ENCODE measurements at places on chromosomes 4 and X. TPM values are rescaled to one million over a fixed set of nuclear protein-coding genes. Genes with fewer than 3 reads are reported as not detected.

GRCh38 chr4:16573206-16573605 is 325.2 kb downstream of the LDB2 start:
- DNase-seq = peak; percentile 83

CFAP299 gene
- not detected for total RNA-seq

DNA sequence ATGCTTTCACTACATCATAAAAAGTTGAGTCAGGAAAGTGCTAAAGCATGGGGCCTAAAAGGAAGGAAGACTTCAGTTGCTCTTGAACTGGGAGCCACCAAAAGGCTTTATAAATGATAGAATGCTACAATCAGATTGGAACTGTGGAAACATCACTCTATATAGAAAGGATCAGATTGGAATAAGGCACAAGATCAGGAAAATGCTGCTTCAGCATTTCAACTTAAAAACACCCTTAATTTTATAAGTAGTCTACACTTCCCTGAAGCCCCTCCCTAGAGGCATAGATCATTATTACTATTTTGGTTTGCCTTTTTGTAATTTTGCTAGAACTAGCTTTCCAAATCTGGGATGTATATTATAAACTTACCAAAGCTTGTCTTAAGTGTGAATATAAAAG is 170.7 kb downstream of the FANCB start:
- DNase-seq = no peak

USP51 gene
- 1.1 TPM for total RNA-seq

- no peak for DNase-seq
Measured at GRCh38 chr4:187558391-187558790, 437.2 kb upstream of the ZFP42 start.

DNA sequence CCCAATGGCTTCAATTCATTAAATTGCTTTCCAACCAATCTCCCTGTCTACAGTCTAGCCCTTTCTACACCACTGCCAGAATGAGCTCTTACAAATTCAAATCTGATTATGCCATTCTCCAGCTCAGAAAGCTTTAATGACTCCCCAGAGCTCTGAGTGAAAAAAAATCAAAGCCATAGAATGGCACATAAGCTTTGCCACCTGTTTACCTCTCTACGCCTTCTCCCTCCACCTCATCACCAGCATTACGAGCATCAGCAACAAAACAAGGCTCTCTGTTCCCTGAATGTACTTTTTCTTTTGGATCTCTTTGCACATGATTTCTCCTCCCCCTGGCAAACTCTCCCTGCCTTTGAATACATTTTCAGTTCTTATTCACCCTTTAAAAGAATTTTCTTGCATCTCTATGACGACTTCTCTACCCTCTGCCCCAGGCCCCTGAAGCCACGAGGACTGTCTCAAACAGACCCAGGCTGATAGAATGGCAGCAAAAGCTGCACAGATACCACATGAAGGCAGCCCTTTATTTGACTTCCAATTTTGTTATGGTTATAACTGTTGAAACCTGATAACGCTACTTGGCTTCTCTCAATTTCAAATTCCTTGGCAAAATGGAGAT is 516.0 kb downstream of the PCDH7 start:
- no peak for DNase-seq

DNA sequence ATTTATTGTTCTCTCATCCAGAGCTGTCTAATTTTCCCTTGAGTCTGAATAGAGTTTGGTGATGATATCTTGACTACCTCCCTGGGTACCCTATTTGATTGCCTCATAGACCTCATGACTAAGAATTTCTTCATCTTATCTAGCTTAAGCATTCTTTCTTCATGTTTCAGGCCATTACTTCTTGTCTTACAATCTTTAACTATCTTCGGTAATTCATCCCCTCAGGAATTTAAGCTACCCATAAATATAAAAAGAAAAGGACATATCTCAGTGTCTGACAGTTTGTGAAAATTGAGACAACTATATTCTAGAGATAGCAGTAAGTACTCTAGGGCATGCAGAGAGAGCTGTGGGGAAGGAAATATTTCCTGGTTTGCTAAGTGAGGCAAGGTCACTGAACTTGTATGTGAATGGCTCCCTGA is 466.1 kb upstream of the GRID2 start:
- peak; percentile 4 for DNase-seq

- peak; percentile 17 for DNase-seq
Measured at GRCh38 chr4:16082426-16083240, 1.2 kb downstream of the PROM1 start.

DNA sequence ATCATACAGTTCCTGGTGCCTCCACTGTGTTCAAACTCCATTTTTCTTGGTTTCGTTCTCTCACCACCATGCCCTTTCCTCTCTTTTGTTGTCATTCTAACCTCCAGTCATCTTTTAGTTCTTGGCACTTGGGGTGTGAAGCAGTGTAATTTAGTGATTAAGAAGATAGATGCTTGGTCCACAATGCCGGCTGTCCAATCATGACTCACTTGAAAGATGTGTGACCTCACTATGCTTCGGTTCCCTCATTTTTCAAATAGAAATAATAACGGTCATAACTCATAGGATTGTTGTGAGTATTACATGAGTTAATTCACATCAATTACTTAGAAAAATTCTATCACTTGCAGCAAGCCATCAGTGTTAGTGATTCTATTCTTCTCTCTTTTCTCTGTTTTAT is 327.8 kb downstream of the ADGRL3 start:
- DNase-seq = no peak

GRCh38 chrX:15245896-15246295 is 24.0 kb downstream of the ASB9 start:
- no peak for DNase-seq

TAF9B gene
- 107 TPM for total RNA-seq

GRCh38 chr4:2663275-2663674 is 92.9 kb downstream of the TNIP2 start:
- DNase-seq = no peak

- DNase-seq = peak; percentile 16
Measured at GRCh38 chr4:99059550-99059949, 29.0 kb downstream of the ADH5 start.

GRCh38 chr4:167101035-167101434 is 133.3 kb downstream of the SPOCK3 start:
- no peak for DNase-seq

GRCh38 chr4:153513596-153513995 is 47.4 kb downstream of the TMEM131L start:
- peak; percentile 61 for DNase-seq

F9 gene
- not detected for total RNA-seq

GRCh38 chr4:146245246-146245645 is 30.9 kb downstream of the REELD1 start:
- DNase-seq = peak; percentile 18

DNA sequence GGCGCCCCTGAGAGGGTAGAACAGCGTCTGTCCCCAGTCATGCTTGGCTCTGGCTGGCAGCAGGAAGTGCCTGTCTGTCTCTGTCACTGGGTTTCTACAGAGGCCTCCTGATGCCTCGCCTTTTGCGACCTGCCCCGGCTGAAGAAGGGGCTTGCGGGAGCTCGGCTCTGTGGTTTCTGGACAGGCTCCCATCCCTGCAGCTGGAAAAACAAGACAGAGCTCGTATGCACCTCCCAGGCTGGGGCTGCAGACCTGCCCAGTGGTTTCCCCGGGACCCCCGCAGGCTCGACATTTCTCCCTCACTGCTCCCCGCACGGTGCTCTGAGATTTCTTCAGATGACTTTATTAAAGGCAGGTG is 57.0 kb upstream of the SORCS2 start:
- peak; percentile 15 for DNase-seq

DNA sequence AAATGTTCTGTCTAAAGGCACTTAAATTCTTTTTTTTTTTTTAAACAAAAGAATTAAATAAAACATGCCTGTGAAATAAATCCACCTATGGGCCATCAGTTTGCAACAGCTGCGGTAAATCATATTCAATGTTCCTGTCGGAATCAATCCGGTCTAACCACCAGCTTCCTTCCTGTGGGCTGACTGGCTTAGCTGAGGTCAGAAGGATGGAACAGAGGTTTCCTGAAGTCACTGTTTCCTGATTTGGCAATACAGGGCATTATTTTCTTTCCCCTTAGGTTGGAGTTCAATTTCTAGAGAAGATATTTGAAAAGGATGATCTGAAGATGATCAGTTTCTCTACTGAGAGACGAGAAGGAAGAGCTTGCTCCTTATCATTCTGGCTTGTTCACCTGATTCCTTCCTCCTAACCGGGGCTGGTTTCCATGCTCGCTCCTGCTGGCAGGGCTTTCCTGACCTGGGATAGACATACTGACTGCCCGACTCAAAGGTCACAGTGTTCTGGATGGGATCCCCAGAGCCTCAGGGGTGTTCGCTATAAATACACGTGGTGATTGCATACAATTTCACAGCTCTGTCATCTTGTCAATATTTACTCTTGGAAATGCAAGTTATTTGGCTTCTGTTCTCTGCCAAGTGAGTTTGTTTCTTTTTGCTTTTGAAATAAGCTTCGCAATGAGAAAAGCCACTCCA is 21.7 kb downstream of the PDLIM3 start:
- DNase-seq = peak; percentile 7

DNA sequence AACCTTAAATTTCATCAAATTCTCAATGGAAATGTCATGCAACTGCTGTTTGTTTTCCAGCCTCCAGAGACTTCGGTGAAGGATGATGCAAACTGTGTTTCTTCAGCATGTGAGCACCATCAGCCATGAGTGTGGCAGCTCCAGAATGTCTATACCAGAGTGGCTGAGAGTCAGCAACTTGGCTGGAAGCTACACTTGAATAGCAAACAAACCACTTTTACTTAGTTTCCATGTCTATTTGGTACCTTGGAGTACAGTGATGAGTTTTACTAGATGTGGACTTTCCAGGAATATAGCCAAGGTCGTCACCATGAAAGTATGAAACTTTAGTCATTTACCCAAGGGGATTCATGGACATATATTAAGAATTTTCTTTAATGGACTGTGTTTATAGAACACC is 4.3 kb upstream of the IL21 start:
- DNase-seq = no peak

WDR17 gene
- total RNA-seq = 0.86 TPM

VEGFD gene
- total RNA-seq = not detected
